Stimulated activated CD8-positive, alpha-beta memory T cell treated with anti-CD3 and anti-CD28 coated beads, Interleukin-15, amount 100 ng/mL, for 4 hours (primary cell): ENCODE measurements at places on chromosomes 5 and 9.

GRCh38 chr5:168793841-168794837 lies 215.0 kb upstream of the PANK3 start:
- DNase-seq, result no peak

DNA sequence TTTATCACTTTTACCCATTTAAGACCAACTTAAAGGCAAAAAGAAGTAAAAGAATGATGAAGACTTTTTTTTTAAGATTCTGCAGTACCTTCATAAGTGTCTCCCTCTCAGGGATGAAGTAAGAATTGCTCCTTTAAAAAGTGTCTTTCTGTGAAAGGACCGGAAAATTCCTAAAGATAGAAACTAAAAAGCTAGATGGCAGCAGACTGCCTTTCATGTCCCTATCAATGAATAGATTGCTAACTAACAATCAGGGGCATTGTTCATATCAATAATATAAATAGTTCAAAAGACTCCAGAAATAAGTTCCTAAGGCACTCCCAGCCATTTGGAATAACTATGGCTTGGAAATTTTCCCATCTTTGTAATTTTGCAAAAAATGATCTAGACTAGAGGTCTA lies 558.0 kb downstream of the PDE4D start:
- no peak for DNase-seq

- DNase-seq, result no peak
Observed at GRCh38 chr5:92887254-92887653, 693.8 kb downstream of the NR2F1-AS1 start.

DNA sequence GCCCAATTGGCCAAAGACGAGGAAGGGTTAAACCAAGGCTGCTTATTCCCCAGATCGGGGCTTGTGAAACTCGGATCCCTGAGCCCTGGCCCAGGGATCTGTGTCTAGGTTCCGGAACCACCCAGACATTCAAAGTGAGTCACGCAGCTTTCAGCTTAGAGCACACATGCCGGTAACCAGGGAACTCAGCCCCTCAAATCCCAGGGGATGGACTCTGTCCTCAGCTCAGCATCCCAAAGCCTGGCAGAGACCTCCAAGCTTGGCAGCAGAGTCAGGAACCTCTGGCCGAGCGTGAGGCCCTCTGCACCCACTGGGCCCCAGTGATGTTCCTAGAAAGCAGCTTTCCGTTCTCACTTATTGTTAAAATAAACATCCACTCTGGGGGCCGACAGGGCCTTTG lies 5.1 kb downstream of the PNPLA7 start:
- no peak for DNase-seq

DNA sequence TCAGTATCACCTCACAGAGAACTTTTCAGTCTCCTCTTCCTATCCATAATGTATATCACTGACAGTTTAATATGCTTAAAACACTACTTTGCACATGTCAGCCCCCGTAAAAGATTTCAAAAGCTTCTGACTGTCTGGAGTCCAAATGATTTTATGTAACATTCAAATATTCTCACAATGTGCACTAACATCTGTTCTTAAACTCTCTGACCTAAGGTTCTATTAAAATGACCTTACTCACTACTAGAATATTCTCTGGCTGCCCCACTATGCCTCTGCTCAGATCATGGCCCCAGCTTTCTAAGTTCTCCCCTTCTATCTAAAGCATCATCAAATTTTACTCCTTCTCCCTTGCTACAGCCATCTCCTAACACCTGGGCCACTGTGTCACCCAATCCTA lies 52.5 kb downstream of the AP3B1 start:
- no peak for DNase-seq

- no peak for DNase-seq
Observed at GRCh38 chr9:134222018-134222573, 57.7 kb upstream of the RNU6ATAC start.

DNA sequence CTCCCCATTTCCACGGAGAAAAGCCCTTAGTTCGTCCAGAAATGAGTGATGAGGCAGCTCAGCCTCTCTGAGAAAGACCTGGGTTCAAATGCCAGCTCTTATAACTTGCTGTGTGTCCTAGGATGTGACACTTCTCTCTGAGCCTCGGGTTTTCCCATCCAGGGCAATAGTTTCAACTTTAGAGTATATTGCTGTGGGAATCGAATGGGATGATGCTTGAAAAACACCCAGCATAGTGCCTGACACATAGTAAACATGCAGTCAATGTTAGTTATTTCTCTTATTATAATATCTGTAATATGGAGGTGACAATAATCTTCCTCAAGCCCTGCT lies 430 bp upstream of the MAPKAP1 start:
- DNase-seq, result no peak

- no peak for DNase-seq
Observed at GRCh38 chr9:130867556-130867955, 29.1 kb downstream of the QRFP start.

DNA sequence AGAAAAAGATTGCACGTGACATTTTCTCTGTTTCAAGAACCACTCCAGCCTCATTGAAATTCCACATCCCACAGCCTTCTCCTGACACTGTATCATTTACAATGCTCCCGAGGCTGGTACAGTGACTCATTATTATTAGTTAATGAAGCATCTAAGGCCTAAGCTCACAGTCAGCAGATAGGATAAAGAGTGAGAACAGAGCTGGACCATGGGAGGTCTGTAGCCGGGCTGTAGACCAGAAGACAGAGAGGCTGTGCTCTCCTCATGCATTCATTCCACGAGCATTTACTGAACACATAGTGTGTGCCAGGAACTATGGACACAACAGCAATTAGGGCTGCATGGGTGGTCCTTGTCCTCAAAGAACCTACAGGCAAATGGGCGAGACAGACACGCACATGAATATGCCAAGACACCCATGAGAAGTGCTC lies 47.3 kb upstream of the GALNT10 start:
- no peak for DNase-seq

GRCh38 chr5:14506140-14506538 lies 75.5 kb upstream of the OTULINL start:
- DNase-seq, result no peak

- no peak for DNase-seq
Observed at GRCh38 chr5:126998201-126998631, 32.1 kb downstream of the MARCHF3 start.
